ENCODE measurements at places on chromosomes 1 and 21.

GRCh38 chr1:240802271-240802670 is 190.3 kb upstream of the GREM2 start:
- no peak for DNase-seq

GRCh38 chr21:23811805-23812204 is 1795.5 kb downstream of the MRPL39 start:
- DNase-seq, result no peak

DNA sequence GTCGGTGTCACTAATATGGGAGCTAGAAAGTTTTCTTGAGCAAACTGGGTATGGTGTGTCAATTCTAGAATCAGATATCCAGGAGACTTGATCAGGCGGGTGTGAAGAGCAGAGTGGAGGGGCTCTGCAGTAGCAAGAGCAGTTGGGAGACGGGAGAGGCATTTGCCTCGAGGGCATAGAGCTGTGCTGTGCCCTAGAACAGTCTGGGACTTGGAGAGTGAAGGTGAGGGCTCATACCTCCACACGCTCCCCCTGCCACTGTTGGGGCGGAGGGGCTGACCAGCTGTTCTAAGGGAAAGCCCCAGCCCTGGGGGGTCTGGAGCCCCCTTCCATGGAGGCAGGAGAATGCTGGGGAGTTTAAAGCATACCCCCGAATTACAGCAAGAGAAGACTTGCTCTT is 33.8 kb downstream of the SIM2 start:
- no peak for DNase-seq

DNA sequence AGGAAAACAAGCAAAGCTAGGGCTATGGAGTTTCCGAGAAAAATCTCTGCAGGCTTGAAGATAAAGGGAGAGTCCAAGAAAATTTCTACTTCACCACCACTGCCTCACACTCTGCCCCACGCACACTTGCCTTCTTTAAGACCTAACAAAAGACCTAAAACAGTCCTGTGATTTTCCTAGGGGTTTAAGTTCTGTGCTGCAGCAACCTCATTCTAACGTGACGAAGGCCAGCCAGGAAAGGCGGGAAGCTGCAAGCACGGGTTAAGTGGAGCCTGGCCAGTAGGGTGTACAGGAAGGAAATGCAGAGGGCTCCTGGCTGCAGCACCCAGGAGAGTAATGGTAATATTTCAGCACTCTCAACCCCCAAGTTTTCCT is 1.5 kb downstream of the SPATA6 start:
- DNase-seq, result no peak

GRCh38 chr1:210822932-210823331 is 311.0 kb downstream of the KCNH1 start:
- DNase-seq, result no peak

GRCh38 chr1:187877220-187877619 is 1048.5 kb downstream of the PLA2G4A start:
- no peak for DNase-seq

DNA sequence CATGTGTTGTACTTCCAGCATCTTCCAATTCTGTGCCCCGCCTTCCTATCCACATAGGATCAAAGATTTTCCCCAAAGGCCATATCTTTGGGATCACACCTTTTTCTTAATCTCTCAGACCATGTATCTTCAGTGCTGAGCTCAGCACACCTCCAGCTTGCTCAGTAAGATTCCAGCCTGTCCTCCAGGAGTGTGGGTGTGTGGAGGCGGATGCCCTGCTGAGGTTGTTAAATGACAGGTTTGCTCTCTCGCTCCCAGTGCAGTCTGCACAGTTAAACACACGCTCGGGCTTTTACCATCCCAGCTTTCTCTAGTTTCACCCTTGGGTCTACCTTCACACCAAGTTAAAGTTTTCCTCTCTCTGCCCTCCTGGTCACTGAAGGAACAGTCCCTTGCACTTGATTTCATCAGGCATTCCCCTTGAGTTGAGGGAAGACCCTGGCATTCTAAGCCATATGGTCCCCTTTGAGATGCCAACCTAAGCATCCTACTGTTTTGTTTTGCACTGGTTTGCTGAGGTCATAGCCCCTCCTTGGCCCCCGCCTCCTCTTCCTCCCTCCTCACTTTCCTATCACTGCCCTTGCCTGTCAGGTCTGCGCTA is 13.7 kb downstream of the MYOG start:
- no peak for DNase-seq

DNA sequence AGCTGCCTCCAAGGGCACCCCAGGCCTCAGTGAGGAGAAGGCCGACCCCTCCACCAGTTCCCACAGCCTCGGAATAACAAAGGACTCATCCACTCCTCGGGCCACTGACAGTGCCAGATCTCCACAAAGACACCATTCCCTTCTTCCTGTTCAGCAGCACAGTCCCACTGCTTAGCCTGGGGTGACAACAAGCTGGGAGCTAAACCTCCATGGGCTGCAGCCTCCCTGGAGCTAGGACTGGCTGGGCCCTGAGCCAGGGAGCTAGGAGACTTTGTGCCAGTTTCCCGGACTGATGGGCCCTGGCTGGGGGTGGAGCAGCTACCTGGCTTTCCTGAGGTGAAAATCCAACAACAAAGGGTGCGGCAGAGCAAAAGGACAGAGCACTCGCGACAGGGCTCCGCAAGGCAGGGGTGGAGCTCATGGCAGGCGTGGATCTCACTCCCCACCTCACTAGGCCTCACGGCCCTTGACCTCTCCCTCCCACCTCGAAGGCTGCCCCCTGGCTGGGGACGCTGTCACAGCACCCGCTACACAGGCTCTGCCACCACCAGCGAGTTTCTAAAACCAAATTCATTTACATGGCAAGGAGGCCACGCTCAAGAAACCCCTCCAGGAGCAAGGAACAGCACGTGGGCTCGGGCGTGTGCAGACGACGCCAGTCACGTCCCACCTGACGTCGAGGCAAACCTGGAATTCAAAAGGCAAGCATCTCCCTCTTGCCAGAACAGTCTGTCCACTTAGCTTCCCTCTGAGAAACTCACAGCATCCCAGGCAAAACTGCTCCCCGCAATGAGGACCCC is 13.8 kb downstream of the SLC35E2B start:
- no peak for DNase-seq

GRCh38 chr1:245173446-245174211 is 18.8 kb downstream of the KIF26B start:
- DNase-seq, result no peak

- DNase-seq, result no peak
These were observed 77.9 kb upstream of the DPT start for GRCh38 chr1:168806952-168807351.

- no peak for DNase-seq
These were observed 52.8 kb downstream of the WNT9A start for GRCh38 chr1:227894831-227895451.

GRCh38 chr1:166947398-166948043 is 27.8 kb downstream of the ILDR2 start:
- DNase-seq, result peak; percentile 30

DNA sequence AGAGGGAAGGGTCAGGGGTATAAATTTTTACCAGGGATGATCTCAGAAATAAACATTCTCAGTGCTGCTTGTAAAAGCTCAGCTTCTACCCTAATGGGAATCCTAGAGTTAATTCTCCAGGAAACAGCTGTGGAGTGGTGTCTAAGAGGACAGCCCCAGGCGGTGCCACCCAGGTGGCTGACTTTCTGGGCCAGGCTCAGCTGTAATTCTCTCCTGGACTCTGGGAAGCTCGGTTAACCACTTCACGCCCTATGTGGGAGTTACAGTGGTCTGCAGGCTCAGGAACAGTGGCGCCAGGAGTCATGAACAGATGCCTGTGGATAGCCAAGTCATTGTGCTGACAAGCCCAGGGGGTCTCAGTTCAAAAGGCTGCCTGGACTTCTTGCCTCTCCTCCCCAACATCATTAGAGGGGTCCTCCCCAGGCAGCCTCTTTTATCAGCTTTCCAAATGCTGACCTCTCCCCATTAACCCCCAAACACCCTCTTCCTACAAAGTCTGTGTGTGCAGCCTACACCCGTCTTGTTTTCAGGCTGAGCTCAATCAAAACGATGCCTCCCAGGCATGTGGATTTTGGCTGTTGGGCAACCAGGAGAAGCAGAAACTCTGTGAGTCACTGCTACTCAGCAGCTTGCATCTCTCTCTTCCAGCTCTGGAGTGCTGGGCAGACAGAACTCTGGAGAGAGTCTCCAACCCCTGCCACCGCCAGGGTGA is 1.2 kb downstream of the HHIPL2 start:
- DNase-seq, result peak; percentile 79

DNA sequence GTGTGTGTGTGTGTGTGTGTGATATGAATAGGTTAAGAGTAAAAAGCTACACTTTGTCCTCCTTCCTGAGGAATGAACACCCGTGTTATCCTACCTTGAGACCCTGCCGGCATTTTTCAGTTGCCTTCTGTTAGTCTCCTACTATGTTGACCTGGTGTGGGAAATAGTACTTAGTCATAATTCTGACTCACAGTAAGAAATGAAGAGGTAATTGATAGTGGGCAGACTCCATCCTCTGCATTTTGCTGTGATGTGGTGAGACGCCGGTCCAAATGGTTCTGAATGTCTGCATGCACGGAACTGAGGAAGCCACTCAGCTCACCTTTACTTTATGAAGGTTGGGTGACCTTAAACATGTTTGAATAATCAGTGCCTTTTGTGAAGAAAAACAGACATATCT is 12.6 kb downstream of the CD101 start:
- DNase-seq, result no peak

- DNase-seq, result no peak
These were observed 141.8 kb downstream of the RGS7 start for GRCh38 chr1:241215203-241215602.

- DNase-seq, result no peak
These were observed 719 bp downstream of the MFAP2 start for GRCh38 chr1:16979475-16980327.

DNA sequence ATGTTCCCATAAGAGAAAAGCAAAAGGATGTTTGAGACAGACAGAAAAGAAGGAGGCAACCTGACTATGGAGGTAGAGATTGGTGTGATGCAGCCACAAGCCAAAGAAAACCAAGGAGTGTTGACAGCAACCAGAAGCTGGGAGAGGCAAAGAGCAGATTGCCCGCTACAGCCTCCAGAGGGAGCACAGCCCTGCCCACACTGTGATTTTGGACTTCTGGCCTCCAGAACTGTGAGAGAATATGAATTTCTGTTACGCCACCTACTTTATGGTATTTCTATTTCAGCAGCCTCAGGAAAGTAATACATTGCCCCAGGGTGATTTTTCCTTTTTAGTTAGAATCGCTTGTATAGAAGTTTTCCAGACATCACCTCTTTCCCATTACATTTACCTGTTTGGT is 28.4 kb downstream of the SLAMF6 start:
- no peak for DNase-seq

DNA sequence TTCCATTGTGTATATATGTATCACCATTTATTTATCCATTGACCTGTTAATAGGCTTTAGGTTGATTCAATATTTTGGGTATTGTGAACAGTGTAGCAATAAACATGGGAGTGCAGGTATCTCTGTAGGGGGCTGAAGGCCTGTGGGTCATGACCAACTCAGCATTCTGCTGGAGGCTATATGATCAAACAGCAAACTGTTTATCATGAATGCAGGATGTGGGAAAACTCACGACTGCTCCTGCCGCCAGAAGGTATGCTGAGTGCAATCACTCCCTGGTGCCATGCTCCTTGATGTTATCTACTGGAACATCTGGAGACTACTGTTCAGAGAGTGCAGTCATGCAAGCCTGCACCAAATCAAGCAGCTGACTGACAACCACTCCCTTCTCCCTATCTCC is 275.2 kb downstream of the COL11A1 start:
- DNase-seq, result no peak

- peak; percentile 46 for DNase-seq
These were observed 705 bp downstream of the AIDA start for GRCh38 chr1:222711319-222712252.

- DNase-seq, result no peak
These were observed 1582.2 kb downstream of the MRPL39 start for GRCh38 chr21:24025101-24025500.

DNA sequence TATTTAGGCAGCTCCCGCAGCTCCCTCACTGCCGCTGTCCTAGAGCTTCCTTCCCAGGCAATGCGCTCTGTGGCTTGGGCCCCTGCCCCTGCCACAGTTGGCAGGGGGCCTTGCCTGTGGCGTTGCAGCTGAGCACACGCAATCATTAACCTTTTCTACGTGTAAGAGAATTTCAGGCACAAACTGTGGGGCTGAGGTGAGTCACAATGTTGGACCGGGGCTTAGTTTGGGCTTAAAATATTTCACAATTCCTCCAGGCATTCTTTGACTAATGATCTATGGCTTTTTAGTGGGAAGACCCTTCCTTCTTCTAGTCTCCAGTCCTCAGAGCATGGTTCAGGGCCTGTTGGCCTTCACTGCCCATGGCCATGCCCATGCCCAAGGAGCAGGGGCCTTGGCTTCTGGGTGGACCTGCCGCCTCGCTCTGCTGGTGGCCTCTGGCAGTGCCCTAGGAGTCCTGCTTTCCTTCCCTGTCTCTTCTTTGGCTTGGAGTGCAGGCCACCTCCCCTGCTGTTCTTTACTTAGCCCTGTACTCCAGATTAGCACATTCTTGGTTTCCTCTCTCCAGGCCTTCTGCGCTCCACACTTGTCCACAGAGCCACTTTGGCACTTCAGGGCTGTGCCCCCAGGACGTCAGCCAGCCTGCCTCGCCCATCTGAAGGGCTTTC is 39.2 kb downstream of the MAPKAPK2 start:
- DNase-seq, result peak; percentile 27

- no peak for DNase-seq
These were observed 138.6 kb upstream of the JUN start for GRCh38 chr1:58922302-58923089.

DNA sequence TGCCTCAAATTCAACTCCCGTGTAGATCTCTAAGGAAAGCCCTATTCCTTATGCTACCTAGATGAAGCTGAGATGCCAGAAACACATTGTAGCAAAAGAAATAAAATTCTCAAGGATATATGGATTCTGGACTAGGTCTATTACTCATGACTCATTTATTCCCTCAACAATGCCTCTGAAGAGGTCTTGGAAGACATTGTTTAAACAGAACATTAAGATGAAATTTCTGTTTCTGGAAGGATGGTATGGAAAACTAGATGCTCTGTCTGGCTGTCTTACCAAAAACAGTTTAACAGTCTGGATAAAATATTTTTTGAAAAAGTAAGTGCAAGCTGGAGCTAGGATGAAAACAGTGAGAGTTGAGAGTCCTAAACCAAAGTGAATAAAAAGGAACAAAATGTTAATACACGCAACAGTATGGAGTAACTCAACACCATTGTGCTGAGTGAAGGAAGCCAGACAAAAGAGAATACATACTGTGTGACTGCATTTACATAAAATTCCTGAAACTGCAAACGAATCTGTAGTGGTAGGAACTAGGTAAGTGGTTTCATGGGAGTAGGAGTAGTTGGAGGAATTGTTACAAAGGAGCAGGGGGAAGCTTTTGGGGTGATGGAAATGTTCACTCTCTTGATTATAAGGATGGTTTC is 59.3 kb upstream of the GNG12 start:
- no peak for DNase-seq

- no peak for DNase-seq
These were observed 1.9 kb downstream of the OR14A16 start for GRCh38 chr1:247822060-247822459.

DNA sequence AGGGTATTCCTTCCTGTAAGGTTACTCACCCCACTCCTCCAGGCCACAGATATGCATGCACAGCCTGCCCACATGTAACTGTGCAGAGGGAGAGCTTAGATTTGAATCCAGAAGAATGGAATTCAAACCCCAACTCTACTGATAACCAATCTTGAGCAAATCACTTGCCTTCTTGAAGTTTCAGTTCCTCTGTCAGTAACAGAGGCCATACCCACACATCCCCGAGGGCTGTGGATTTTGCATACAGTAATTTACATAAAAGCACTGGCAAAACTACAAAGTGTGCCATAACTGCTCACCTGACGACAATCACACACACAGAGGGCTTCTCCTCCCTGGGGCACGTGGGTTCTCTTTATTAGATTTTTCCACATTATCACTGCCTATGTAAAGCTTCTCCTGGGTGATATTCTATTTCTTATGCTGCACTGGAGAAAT is 18.6 kb downstream of the CD247 start:
- DNase-seq, result no peak

Measured in H54 (cell line).